ENCODE measurements at places on chromosomes 1 and 21. TPM values are rescaled to one million over a fixed set of nuclear protein-coding genes. Genes with fewer than 3 reads are reported as not detected.

Gene KIF14
- total RNA-seq = 2.7 TPM

Gene PADI2
- 177 TPM for total RNA-seq

Gene DMBX1
- total RNA-seq = not detected

Gene CCDC18
- total RNA-seq = 4.2 TPM

Gene CCDC181
- total RNA-seq = not detected

Gene S1PR1
- 10.7 TPM for total RNA-seq

Gene KRTAP6-1
- not detected for total RNA-seq

Gene RRP1B
- total RNA-seq = 22.1 TPM

Gene GPR25
- 0.19 TPM for total RNA-seq

Gene IVL
- not detected for total RNA-seq
